ENCODE measurements at places on chromosomes 13 and 19.

- DNase-seq, result no peak
Observed at GRCh38 chr13:77502104-77502720, 33.3 kb upstream of the SCEL start.

GRCh38 chr13:60213236-60213744 lies 49.6 kb upstream of the DIAPH3 start:
- no peak for DNase-seq

GRCh38 chr13:40984668-40985366 lies 34.3 kb downstream of the ELF1 start:
- DNase-seq, result no peak

DNA sequence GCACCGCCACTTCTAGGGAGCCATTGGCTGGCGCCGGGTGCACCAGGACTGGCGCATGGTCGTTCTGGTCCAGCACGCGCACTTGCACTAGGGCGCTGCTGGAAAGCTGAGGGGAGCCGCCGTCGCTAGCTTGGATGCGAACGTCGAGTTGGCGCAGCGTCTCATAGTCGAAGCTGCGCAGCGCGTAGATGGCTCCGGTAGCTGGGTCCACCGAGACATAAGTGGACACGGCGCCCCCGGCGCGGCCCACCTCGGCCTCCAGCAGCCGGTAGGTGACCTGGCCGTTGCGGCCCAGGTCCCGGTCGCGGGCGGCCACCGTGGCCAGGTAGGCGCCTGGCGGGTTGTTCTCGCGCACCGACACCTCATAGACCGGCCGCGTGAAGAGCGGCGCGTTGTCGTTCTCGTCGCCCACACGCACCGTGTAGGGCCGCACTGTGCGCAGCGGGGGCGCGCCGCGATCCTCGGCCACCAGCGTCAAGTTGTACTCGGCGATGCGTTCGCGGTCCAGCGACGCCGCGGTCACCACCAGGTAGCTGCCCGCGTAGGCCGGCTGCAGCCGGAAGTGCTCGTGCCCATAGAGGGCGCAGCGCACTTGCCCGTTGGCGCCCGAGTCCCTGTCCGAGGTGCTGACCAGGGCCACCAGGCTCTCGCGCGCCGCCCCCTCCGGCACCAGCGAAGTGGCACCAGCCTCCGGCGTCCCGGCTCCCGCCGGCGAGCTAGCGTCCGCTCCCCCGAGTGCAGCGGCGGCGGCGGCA lies 1.7 kb downstream of the PCDH8 start:
- DNase-seq, result no peak

DNA sequence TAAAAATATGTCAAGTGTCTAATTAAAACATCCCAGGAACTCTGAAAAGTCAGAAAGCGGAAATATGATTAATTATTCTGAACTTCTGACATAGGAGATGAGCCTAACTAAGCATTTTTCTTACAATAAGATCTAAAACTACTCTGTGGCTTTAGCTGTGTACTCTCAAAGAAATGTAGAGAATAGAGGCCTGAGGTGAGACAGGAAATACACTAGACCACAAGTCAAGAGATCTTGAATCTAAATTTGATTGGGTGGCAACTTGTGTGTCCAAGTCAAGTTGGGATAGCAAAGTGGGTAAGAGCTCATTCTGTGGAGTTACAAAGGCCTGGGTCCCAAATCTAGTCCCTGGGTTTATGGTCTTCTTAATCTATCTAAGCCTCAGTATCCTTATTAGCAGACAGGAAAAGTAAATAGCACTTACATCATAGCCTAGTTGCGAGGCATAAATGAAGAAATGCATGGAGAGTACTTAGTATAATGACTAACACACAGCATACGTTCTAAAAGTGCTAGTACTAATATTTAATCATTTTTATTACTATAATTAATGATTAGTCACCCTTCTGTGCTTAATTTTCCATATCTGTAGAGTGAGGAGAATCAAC lies 9.4 kb upstream of the LRRC63 start:
- DNase-seq, result no peak
